ENCODE measurements at places on chromosomes 13 and 19.

DNA sequence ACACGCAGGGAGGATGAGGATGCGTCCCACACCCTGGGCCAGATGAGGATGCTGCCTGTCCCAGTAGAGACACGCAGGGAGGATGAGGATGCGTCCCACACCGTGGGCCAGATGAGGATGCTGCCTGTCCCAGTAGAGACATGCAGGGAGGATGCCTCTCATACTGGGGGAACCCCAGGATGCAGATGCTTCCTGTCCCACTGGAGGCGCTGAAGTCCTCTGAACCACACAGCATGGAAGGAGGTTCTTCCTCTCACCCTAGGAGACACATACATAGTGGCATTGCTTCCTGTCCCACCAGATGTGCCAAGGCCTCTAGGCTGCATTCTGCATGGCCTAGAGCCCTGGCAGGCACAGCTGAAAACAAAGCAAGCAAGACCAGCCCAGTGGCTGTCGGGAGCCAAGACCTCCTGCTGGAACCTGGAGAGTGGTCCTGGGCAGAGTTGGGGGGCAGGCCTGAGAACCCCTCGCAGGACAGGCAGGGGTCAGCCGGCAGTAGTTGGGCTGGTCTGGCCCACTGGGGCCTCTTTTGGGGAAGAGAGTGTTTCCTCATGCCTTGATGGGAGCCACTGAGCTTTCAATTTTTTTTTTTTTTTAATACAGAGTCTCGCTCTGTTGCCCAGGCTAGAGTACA lies 4.3 kb downstream of the HPN start:
- DNase-seq, result peak; percentile 58

DNA sequence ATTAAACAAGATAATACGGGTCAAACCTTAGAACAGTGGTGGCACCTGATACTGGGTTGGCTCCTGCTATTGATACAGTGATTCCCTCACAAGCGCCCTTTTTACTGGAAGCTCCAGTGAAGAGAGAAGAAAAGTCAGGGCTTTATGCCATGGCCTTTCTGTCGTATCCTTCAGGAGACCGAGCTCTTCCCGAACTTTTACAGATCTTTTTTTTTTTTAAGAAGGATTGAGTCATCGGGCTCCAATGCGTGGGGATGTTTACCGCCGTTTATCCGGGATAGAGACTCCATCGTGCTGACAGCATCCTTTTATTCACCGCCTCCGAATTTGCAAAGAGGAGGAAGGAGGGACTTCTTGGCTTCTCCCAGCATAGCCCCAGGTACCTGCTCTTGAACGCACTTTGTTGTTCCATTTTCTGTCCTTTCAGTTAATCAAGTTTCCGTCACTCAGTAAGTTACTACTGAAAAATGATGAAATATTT lies 574 bp downstream of the ZNF227 start:
- peak; percentile 55 for DNase-seq

DNA sequence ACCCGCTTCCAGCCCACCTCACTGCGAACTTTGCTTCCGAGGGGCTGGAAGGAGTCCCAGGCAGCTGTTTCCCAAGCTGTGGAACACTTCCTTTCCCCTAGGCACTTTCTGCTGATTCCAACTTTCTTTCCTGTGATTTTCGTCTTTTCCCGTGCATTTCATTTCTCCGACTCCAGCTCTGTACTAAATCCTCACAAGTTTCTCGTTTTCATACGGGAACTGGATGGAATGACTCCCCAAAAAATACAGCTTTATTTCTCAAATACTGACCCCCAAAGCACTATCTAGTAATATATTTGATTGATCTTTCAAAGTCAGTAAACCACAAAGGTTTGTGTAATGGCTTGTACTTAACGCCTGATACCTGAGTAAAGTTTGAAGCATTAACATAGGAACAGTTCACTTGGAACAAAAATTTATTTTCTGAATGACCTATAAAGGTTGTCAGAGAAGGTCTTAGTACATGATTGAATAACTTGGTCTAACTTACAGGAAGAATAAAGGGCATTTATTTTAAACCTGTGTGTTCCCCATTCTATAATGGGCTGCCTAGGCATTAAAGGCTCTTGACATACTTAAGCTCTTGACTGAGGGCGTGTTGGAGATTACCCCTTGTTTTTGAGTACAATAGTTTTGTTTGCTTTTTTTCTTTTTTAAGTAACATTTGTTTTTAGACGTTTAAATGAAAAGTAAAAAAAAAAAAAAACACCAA lies 1.3 kb upstream of the PCDH9 start:
- DNase-seq, result no peak

GRCh38 chr13:94967183-94968039 lies 255.1 kb upstream of the SOX21 start:
- peak; percentile 15 for DNase-seq

GRCh38 chr13:99307247-99307646 lies at the start of gene GPR183:
Gene GPR183, minus strand, starts transcription at chr13:99307399. Its CDS starts 11,254 bp downstream, at chr13:99296145.
- DNase-seq, result peak; percentile 43

DNA sequence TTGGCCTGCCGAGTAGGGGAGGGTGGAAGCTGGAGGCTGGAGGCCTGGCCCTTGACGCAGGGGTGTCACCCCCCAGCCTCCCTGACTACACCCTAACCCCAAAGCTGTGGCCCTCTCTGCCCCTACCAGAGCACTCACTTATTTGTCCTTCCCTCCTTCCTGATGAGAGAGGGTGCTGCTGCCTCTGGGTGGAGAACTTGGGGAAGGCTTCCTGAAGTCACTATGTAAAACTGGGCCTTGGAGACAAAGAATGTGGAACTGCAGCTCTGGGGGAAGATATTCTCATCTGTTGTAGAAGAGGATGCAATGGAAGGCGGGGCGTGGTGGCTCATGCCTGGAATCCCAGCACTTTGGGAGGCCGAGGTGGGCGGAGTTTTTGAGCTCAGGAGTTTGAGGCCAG lies 485.2 kb downstream of the ZNF536 start:
- DNase-seq, result no peak

- DNase-seq, result no peak
These were observed 1.7 kb downstream of the PTOV1 start for GRCh38 chr19:49852631-49853126.

- DNase-seq, result no peak
These were observed 66.3 kb downstream of the MAP4K1 start for GRCh38 chr19:38551450-38551813.

DNA sequence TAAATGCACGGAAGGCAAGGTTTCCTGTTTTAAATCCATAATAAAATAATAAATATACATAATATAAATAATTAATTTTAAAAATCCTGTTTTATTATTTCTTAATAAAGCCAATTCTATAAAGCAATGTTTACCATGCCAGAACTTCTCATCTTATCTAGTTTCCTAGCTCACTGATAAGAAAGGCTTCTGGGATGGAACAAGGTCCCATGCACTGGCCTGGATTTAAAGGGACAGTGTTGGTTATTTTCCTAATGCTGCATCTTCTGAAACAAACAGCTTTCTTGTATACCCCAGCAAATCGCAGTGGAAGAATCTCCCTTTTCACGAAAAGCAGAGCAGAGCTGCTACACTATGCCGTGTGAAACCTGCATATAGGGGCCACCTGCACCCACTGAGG lies 68.8 kb downstream of the LNX2 start:
- DNase-seq, result no peak

GRCh38 chr19:50333235-50333736 lies 4.1 kb upstream of the KCNC3 start:
- DNase-seq, result peak; percentile 64

- DNase-seq, result no peak
These were observed 5.0 kb downstream of the MLLT1 start for GRCh38 chr19:6274756-6275155.

- DNase-seq, result no peak
These were observed 105.8 kb downstream of the LACC1 start for GRCh38 chr13:43985422-43986072.

- DNase-seq, result no peak
These were observed 685.6 kb upstream of the SLITRK1 start for GRCh38 chr13:84567848-84568247.

DNA sequence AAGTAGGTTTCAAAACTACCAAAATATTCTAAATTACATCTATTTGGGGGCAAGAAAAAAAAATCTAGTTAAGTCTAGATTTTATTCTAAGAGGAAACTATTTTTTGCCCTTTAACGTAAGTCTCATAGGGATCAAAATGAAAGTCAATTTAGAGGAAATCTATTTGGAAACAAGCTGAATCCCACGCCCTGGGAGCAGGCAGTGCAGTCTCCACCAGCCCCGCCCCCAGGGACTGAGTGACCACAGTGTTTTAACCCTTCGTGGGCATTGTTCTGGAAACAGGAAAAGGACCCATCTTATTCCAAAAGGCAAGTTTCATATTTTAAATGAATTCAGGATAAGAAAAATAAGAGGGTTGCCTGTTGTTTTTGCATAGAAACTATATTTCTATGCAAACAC lies 209.7 kb downstream of the SPRY2 start:
- peak; percentile 68 for DNase-seq

- DNase-seq, result no peak
These were observed 60.5 kb downstream of the PARP4 start for GRCh38 chr13:24452044-24452443.

GRCh38 chr13:94195715-94196114 lies 283.8 kb downstream of the DCT start:
- DNase-seq, result peak; percentile 95

GRCh38 chr19:40806423-40807146 lies 7.6 kb downstream of the EGLN2 start:
- peak; percentile 92 for DNase-seq

GRCh38 chr19:13319526-13319925 lies 169.3 kb downstream of the IER2 start:
- DNase-seq, result no peak

DNA sequence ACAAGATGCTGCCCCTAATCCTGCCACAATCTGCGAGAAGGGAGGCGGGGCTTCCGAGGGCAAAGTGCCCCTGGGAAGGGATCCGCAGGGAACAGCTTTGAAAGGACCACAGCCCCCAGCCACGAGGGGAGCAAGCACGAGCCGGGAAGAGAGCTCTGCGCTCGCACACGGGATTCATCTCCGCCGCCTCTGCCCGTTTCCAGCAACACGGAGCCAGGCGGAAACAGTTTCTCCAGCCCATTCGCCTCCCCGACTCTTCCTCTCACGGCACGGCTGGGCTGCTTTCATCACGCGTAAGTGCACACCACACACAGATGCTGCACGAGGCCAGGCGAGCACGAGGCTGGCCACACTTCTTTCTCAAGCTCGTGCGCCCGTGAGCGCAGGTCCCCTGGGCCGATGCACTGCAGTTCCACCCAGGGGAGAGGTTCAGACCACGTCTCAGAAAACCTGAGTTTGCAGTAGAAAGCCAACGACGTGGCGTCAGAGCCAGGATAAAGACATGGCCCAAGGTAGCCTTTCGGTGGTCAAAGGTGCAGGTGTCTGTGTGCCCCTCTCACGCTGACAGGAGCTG lies 33.6 kb downstream of the NAXD start:
- DNase-seq, result no peak

DNA sequence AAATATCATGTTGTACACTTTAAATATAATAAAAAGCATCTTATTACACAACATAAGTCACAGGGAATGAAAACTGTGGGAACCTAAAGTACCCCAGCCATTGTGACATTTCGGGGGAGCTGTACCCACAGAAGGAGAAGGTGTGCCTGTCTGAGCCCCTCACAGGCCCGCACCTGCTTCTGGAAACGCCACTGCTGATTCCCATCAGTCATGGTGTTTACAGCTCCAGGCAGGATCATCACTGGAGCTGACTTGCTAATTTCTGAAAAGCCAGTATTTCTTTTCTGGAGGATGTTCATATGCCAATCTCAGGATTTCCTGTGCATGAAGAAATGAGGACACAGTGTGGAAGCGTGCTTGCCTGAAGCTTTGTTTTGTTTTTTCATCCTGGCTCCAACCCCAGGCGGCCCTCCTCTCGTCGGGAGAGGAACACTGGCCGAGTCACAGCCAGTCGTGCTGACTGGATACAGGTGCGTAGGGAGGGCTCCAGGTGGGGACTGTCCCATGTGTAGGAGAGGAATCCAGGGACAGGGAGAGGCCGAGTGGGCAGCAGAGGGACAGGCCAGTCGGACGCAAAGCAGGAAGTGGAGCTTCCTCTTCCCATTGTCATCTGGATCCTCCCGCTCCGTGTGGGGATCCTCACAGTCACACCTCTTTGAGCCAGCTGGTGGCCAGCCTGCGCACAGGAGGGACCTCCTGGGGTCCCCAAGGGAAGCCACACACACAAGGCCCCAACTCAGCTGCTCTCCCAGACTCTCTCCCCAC lies 4.2 kb upstream of the ATP12A start:
- DNase-seq, result no peak

- DNase-seq, result peak; percentile 100
These were observed 33.3 kb upstream of the GAS6 start for GRCh38 chr13:113897161-113897560.

- DNase-seq, result no peak
These were observed 23.4 kb downstream of the MED26 start for GRCh38 chr19:16604615-16605014.

DNA sequence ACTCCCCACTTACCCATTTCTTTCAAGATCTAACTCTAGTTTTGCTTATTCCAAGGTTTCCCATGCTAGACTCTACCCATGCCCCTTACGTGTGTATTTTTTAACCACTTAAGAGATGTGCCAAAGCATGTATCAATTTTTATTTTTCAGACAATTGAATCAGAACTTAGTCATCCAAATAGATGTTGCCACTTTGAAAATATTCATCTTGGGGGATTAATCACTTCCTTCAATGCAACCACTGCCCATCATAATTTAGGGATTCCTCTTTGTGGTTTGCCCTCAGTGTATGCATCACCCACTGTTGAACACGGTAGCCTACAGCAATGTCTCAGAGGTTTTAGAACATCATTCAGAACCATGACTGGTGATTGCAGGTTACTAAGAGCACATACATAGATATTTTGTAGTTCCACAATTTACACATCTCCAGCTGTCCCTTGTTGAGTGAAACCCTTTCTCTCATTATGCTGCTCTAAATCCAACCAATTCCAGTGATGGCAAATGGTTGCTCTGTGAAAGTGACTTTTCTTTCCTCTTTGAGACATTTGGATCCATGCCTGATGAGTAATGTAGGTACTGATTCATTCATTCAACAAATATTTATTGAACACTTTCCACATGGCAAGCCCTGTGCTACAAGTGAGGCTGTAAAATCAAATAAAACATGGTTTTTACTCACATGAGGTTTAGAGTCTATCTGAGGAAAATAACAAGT lies 60.6 kb upstream of the SERP2 start:
- DNase-seq, result peak; percentile 93

GRCh38 chr13:61039302-61039701 lies 376.3 kb downstream of the PCDH20 start:
- DNase-seq, result no peak

DNA sequence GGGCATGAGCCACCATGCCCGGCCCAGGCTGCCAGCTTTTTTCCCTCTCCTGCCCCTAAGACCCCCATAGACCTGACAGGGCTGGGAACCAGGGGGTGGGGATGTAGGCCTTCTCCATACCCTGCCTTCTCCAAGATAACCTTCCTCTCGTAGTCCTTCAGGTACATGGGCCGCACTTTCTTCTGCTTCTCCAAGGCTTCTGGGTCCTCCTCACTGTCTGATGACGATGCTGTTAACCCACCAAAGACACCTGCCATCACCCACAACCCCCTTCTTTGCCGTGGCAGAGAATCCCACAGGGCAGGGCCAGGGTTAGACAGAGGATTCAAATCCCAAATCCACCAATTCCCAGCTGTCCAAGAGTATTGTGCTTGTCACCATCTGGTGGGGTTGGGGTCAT lies 3.2 kb downstream of the KRI1 start:
- DNase-seq, result no peak

GRCh38 chr19:42634409-42635232 lies 39.9 kb upstream of the CEACAM8 start:
- peak; percentile 67 for DNase-seq

GRCh38 chr13:113224486-113224885 lies 15.1 kb downstream of the CUL4A start:
- no peak for DNase-seq

Data from EL (cell line).